Retinal pigment epithelial cell (primary cell): ENCODE measurements at places on chromosomes 12 and 14.
A peak's percentile ranks its signal among the peaks of the same experiment; 100 is the strongest.

GRCh38 chr12:9700606-9700956 is 31.1 kb downstream of the CLEC2D start:
- DNase-seq = no peak

DNA sequence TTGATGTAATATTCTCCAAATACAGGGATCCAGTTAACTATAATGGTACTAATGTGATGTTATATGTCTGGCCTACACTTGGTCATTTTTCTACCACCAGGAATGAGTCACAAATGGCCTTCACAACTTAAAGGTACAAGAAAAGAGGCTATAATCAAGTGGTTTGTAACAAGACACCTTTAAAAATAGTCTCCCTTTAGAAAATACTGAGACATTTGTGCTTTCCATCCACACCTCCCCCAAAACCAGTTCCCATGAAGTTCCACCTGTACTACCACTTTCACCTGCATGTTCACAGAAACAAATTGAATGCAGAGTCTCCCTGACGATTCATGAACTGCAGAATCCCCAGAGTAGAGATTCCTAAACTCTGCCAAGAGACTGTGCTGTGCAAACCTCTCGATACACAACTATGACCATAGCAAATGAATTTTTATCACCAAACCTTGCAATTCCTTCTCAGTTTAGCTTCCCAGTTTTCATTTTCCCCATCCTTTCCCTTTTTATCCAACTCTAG is 6.0 kb downstream of the BTG1 start:
- DNase-seq = no peak

GRCh38 chr14:72916174-72916573 is 10.1 kb upstream of the DCAF4 start:
- no peak for DNase-seq

DNA sequence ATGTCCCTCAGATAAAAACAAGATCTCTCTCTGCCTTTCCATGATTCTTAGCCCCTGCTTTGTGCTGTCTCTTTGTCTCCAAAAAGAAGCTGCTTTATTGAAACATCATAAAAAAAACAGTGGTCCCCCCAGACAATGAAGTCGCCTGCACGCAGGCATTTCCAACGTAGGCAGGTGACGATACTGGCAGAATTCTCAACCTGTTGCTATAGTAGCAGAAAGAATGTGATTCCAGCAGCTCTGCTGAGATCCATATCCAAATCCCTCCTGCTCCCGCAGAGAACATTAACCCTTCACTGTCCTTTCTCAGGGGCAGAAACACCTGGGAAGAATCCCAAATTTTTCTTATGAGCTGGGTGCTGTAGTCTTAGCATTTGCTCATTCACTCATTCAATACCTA is 84.8 kb downstream of the STON2 start:
- DNase-seq = peak; percentile 64

DNA sequence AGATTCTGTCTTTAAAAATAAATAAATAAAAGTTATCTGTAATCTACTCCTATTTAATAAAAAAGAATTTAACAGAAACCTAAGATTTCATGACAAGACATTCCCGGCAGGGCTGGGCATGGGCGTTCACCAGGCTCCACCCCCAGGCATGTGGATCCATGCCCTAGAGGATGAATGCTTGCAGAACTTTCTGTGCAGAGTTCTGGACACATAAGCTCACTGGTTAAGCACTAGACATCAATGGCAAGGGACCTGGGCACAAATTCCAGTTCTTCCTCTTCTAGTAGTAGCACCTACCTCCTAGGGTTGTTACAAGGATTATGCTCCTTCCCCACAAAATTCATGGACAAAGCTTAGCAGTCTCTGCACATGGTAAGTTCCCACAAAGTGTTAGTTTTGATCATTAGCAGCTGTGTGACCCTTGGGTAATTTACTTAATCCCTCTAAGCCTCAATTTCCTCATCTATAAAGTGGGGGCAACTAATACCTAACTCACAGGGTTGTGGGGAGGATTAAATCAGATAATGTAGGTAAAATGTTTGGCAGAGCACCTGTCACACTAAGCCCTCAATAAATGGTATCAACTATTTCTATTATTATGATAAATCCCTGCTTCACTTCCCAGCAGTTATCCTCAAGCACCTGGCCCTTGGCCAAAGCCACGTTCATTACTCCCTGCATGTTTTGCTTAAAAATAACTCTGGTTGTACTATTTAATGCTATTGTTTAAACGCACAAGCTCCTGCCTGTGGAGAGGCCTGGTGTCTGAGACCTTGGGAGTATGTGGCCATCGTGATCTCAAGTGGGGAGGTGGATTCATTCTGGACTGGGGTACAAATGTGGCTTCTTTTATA is 9.8 kb downstream of the GALNT6 start:
- peak; percentile 55 for DNase-seq

DNA sequence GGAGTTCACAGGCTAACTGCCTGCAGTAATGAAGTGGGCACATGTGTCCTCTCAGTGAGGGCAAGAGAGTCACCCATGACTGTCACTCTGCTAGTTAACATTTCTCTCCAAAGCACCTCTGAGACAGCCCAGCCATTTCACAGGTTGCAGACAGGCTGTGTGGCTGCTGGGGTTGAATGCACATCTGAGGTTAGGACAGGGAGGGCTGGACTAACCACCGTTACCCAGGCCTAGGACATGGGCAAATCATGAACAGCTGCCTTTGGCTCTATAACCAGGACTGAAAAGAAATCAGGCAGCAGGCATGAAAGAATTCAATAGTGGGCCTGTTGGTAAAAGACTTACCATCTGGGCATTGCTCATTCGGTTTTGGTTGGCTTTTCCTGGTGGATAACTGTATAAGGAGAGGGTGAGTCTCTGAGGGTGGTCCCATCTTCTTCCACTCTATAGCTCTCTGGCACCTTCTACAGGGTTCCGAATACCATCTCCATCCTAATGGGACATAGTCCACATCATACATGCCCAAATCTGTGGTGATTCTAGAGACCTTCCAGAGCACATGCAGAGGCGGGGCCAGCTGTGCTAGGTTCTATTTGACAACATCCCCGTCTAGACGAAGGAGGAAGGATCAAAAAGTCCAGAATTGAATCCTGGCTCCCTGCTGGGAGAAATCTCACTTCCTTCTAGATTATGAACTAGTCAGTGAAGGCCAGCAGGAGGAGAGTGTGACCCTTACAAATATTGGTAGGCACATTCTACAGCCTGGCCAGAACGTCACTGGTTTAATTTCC is 10.8 kb downstream of the CRACR2A start:
- no peak for DNase-seq

DNA sequence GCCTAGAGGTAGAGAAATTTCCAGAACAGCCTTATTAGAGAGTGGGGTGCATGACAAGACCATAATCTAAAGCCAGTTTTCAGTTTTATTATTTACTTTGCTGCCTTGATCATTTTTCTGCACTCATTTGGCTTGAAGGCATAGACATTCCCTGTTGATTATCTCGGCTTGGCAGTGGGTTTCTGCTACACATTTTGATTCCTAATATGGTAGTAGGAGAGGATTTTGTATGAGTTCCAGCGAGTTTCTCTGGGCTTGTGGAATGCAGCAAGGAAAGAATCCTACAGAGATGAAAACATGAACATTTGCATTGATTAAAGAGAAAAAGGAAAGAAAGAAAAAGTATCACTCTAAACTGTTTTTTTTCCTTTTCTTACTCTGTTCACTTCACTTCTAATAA is 281.2 kb downstream of the PAWR start:
- peak; percentile 78 for DNase-seq

DNA sequence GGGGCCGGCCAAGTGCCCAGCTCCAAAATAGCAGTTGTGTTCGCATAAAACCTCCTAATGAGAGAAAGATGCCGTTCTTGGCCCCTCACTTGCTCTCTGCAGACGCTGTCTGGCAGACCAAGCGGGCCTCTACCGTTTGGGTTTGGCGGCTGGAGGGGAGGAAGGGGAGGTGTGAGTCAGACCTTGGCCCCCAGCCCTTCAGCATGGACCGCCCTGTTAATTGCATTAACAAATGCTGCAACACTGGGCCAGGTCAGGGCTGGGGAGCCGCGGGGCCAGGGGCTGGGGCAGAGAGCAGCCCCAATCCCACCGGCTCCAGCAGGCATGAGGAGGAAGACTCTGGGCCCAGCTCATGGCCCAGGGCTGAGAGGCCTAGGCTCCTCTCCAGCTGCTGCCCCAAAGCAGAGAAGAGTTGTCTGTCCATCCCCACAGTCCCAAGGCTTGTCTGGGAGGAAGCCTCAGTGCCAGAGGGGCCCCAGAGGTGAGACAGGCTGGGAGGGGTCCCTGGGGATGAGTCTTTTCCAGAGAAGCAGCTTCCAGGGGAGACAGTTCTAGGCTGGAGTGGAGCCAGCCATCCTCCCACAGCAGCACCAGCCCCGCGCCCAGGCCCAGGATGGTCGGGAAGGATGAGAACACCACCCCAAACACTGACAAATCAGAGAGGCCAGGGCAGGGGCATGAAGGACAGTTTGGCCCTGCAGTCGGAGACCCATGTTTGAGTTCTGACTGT is 16.9 kb downstream of the LTBP2 start:
- no peak for DNase-seq

- DNase-seq = no peak
These were observed 11.0 kb downstream of the PTGER2 start for GRCh38 chr14:52325126-52325525.

- DNase-seq = no peak
These were observed 67.4 kb downstream of the ADGRD1 start for GRCh38 chr12:131021154-131021541.

DNA sequence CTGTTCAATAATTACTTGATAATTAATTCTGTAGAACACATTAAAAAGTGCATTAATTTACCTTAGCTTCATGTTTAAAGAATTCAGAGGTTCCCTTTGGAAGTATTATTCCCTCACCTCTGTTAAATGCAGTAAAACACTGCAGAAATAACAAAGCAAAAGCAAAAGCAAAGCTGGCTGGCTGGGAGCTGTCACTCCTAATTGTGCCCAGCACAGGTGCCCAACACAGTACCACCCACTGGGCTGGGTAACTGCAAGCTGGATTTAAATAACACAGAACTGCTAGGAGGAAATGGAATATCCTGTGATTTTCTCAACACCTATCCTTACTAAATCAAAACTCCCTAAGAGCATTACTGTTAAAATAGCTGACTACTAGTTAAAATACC is 72.6 kb downstream of the SLC2A13 start:
- no peak for DNase-seq

DNA sequence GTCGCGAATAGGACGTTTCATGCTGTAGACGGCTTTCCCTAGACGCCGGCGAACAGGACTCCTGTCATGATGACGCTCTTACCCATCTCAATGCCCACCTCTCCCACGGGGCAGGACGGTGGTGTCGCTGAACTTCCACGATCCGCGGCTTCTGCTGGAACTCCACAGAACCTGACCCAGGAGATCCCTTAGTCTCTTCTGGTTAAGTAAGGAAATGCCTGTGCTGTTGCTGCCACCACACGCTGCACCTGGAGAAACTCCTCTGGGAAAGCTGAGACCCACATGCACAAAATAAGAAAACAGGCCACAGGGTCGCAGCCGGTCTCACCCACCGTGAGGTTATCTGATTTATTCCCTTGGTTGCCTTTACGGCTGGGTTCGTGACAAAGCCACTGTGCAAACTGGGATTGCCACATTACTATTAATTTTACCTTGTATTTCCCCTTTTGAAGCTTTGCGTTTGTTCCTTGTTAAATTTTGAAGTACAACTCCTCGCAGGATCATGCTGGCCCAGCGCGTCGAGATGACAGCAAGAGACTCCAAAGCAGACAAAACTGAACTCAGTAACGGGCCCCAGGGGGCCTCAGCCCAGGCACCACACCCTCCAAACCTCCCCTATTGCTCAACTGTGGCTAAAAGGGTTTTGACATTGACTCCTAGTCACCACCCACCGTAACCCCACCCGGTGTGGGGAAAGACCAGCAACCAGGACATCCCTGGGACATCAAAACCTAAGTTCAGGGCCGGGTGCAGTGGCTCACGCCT is 9.2 kb upstream of the MMP17 start:
- DNase-seq = no peak

DNA sequence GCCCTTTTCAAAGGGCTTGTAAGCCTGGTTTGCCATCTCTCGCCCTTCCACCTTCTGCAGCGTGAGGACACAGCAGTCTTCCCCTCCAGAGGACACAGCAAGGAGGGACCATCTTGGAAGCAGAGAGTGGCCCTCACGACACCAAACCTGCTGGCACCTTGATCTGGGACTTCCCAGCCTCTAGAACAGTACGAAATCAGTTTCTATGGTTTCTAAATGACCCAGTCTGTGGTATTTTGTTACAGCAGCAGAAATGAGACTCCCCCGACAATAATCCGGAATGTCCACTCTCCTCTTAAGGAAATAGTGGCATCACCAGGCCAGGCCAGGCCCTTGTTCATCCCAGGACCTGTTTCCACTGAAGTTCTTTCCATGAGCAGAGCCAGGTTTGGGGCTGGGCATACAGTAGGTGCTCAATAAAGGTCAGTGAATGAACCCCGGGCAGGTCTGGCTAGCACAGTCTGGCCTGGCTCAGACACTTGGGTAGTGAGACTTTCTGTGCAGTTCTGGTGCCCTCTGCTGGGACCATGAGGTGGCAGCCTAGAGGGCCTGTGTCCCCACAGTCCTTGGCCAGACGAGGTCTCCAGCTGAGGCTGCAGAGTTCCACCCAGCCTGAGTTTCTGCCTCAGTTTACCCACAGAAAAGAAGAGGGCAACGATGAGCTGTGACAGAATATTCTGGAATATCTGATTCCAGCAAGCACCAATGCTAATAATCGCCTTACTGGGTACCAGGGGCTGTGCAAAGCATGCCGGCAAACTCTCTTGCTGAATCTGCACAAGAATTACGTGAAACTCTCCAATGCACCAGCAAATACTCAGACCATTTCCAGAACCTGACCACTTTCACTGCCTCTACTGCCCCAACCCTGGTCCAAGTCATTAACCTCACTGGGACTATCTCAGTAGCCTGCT is 14.0 kb downstream of the ABCB9 start:
- no peak for DNase-seq

DNA sequence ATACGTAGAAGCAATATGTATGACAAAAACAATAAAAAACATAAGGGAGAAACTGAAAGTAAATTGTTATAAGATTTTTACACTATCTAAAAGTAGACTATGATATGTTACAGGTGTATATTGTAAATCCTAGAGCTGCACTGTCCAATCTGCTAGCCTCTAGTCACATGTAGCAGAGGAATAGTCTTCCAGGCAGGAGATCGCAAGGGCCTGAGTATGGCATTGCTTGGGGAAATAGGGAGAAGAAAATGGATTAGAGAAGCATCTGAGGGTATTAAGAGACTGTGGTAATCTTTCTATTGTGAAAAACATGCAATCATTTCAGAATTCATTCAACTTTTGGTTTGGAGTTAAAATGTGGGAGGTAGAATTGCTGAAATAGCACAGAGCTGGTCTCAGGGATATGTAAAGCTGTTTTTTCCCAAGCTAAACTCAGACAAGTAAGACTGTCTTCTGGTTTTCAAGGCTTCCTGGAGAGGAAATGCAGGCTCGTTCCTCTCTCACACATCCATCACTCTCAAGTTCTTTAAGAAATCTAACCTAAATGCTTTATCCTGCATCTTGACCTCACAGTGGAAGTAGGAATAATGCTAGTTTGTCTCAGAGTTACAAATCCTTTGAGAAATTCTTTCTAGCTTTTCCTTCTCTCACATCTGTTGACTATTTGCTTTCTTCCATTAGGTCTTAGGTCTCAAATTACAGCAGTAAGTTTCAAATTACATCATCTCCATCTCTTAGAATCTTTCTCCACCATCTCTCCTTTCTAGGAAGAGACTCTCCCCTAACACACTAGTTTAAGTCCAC is 7.6 kb upstream of the CCDC184 start:
- DNase-seq = no peak

- DNase-seq = peak; percentile 21
These were observed 648.5 kb downstream of the RPS29 start for GRCh38 chr14:48937541-48938195.
